ENCODE measurements at places on chromosomes 1 and 21. TPM values are rescaled to one million over a fixed set of nuclear protein-coding genes. Genes with fewer than 3 reads are reported as not detected.

DDAH1 gene
- not detected for total RNA-seq

CAMK1G gene
- total RNA-seq = not detected

TMEM269 gene
- 2.8 TPM for total RNA-seq

SPRR3 gene
- total RNA-seq = not detected

PRPF38A gene
- 63.1 TPM for total RNA-seq

Measured in activated T-helper 17 cell treated with anti-CD3 and anti-CD28 coated beads, Interleukin-2, amount 50 U/mL, for 72 hours (primary cell).